ENCODE measurements at places on chromosomes 11 and 22. TPM values are rescaled to one million over a fixed set of nuclear protein-coding genes. Genes with fewer than 3 reads are reported as not detected.

DNA sequence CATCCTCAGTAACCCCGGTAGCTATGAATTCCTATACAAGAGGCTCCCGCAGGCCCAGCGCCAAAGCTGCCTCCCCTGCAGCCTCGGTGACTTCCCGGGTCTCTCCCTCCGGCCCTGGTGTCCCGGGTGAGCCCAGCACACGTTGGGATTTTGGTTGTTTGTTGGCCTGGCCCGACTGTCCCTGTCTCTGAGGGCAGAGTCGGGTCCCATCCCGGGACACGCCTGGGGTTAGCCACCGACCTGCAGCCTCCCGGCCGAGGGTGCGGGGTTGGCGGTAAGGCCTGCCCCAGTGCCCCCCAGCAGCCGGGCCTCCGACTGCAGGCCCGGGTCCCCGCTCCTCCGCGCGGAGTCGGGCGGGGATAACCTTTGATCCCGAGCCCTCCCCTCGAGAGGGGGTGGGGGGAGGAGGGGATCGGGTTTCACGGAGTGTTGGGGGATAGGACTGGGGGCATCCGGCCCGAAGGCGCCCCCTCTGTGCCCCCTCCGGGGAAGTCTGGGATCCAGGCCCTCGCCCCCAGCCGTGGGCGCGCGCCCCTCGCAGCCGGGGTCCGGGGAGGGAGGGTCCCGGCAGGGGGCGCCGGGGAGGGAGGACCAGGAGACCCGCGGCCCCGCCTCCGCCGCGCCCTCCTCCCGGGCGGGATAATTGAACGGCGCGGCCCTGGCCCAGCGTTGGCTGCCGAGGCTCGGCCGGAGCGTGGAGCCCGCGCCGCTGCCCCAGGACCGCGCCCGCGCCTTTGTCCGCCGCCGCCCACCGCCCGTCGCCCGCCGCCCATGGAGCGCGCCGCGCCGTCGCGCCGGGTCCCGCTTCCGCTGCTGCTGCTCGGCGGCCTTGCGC, at the start of gene FBLN1:
TSS of gene FBLN1 (plus strand) at position 669 of the 835 bp plus-strand sequence. CDS start at position 772, 103 bp downstream.
- peak within 1 kb of the TSS; percentile 60 for H3K4me3 ChIP-seq
- H3K27ac ChIP-seq, result peak within 1 kb of the TSS; percentile 49
- H3K27me3 ChIP-seq, result no peaks in the 10 kb centered on the region
- H3K4me1 ChIP-seq, result peaks cover 8% of the 10 kb centered on the region
- DNase-seq, result peak; percentile 68

DNA sequence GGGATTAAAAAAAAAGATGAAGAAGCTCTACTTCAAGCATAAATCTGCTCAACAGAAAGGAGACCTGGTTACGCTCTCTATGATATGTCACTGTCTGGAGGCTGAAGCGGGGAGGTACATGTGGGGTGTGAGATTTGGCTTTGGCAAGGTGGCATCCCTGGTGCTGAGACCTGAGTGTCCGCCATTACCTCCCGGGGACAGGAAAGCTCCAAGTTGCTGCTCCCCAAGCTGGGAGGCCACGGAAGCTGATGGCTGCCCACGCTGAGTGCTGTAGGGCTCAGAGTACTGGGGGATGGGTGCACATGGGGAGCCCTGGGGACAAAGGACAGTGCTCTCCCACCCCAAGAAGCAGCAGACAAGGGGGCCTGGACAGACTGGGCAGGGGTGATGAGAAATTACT, 167.9 kb downstream of the DSCAML1 start:
- no peak for DNase-seq
- no peak overlapping the region for H3K4me3 ChIP-seq
- no peaks in the 10 kb centered on the region for H3K4me1 ChIP-seq
- H3K36me3 ChIP-seq, result no peaks in the 10 kb centered on the region
- H3K27me3 ChIP-seq, result no peaks in the 10 kb centered on the region

VPREB1 gene
- not detected for total RNA-seq

DNA sequence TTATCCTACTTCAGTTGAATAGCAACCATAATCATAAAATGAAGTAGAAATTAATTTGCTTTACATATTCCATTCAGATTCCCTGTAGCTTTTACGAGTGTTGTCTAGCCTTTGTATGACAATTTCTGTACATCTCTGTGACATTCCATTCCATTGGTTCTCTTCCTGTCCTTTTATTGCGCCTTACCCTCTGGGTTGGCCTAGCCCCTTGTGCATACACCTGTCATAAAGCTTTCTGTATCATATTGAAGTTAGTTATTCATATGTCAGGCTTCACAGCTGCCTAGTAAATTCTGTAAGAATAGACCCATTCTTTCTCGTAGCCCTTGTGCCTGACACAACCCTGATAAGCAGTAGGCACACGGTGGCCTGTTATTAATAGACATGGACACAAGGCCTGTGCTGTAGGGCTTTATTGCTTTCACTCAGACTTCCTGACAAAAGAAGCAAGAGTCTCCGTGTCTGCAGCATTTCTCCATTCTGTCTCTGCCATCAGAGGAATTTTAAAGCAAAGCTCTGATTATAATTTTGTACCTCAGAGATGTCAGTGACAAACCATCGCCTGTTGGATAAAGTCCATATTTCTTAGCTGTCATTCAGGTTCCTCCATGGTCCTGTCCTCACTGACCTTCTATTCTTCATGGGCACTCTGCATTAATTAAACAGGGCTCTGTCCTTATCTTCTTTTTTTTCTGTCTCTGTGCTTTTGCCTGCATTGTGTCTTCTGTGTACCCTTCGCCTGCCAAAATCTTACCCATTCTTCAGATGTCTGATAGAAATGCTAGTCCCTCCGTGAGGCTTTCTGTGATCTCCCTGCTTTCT, 49.4 kb downstream of the BID start:
- no peaks in the 10 kb centered on the region for H3K27me3 ChIP-seq
- H3K36me3 ChIP-seq, result no peaks in the 10 kb centered on the region
- no peak overlapping the region for H3K27ac ChIP-seq
- DNase-seq, result no peak
- no peak overlapping the region for H3K4me3 ChIP-seq
- peaks cover 6% of the 10 kb centered on the region for H3K4me1 ChIP-seq

GRCh38 chr22:46432164-46433068, 96.9 kb downstream of the TRMU start:
- H3K27ac ChIP-seq, result no peak overlapping the region
- H3K36me3 ChIP-seq, result no peaks in the 10 kb centered on the region
- no peak overlapping the region for H3K4me3 ChIP-seq
- no peaks in the 10 kb centered on the region for H3K27me3 ChIP-seq
- peaks cover 3% of the 10 kb centered on the region for H3K4me1 ChIP-seq
- DNase-seq, result no peak

CTSD gene
- 545 TPM for total RNA-seq

GRCh38 chr11:64321533-64321932, 3.6 kb downstream of the PRDX5 start:
- no peak for DNase-seq
- H3K27me3 ChIP-seq, result no peaks in the 10 kb centered on the region
- peaks cover 9% of the 10 kb centered on the region for H3K4me1 ChIP-seq
- H3K36me3 ChIP-seq, result no peaks in the 10 kb centered on the region

C1QTNF5 gene
- 6.9 TPM for total RNA-seq

DNA sequence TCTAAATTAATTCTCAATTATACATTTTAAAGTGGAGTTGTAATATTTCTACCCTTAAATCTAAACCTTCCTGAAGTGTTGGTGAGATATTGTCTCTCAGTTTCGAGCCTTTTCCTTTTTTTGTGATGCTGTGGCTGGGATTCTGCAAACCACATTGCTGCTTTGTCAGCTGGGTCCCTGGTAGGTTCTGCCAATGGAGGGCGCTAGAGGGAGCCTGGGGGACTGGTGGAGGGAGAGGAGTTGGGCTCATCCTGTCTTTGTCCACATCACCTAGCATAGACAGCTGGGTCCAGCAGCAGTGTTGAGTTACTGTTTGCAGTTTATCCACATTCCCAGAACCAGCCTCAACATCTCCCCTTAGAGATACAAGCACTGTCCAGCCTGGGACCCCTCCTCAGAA, 41.0 kb downstream of the TRAF6 start:
- H3K36me3 ChIP-seq, result no peaks in the 10 kb centered on the region
- no peak overlapping the region for H3K4me3 ChIP-seq
- H3K27me3 ChIP-seq, result no peaks in the 10 kb centered on the region
- H3K27ac ChIP-seq, result no peak overlapping the region
- H3K4me1 ChIP-seq, result no peaks in the 10 kb centered on the region

Data from ovary (tissue), 10 donors.